Left lung (tissue), 14 donors: ENCODE measurements at places on chromosomes 6 and 20. TPM values are rescaled to one million over a fixed set of nuclear protein-coding genes. Genes with fewer than 3 reads are reported as not detected.
A peak's percentile ranks its signal among the peaks of the same experiment; 100 is the strongest.

The ADGRB3 gene
- total RNA-seq = 2.9 TPM

The CLVS2 gene
- not detected for total RNA-seq

The ZSCAN23 gene
- 5.2 TPM for total RNA-seq

The TP53TG5 gene
- not detected for total RNA-seq

The ULBP3 gene
- total RNA-seq = 9.5 TPM

The FOXQ1 gene
- 12.1 TPM for total RNA-seq

The MATN4 gene
- 0.23 TPM for total RNA-seq

The PAX1 gene
- total RNA-seq = not detected

The PACSIN1 gene
- 0.09 TPM for total RNA-seq

The SOX18 gene
- total RNA-seq = 40.3 TPM

The RSPH9 gene
- 0.32 TPM for total RNA-seq

The COL20A1 gene
- not detected for total RNA-seq

The DST gene
- 290 TPM for total RNA-seq

DNA sequence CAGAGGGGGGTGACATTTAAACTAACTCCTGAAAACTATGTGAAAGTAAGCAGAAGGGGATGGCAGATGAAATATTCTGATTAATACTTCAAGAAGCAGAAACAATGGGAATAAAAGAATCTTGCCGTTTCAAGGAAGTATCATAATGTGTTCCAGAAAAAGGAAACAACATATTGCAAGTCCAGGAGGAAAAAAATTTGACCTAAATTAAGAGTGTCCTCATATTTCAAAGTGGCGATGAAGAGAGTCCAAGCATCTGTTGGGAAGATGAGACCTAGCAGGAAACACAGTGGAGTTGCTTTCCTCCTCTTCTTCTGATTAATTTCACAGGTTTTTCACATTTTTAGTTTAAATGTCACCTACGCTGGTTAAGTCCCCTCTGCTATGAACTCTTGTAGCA lies 45.6 kb upstream of the TNFAIP3 start:
- H3K4me1 ChIP-seq = peaks cover 46% of the 10 kb centered on the region
- H3K27ac ChIP-seq = no peak overlapping the region
- no peak overlapping the region for H3K4me3 ChIP-seq
- H3K36me3 ChIP-seq = no peaks in the 10 kb centered on the region
- no peak for DNase-seq
- H3K27me3 ChIP-seq = no peaks in the 10 kb centered on the region

DNA sequence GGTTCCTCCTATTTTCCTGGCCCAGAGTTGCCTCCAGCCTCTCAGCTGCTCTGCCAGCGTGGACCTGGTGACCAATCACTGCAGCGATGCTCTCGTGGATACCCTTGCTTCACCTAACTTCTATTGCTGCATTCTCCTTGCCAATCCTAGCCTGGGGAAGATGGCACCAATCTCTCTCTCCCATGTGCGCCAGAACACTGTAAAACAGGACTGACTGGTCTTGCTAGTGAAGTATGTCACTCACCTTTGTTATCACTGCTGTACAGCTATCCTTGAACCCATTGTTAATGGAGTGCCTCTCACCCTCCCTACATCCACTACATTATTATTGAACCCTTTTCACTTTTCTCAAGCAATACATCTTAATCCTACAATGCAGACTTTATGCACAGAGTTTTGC lies 80.1 kb downstream of the LYRM4 start:
- H3K4me1 ChIP-seq = no peaks in the 10 kb centered on the region
- no peak overlapping the region for H3K27ac ChIP-seq
- H3K4me3 ChIP-seq = no peak overlapping the region
- no peak for DNase-seq

GRCh38 chr6:54291738-54292137 lies 16.5 kb upstream of the TINAG start:
- H3K4me1 ChIP-seq = no peaks in the 10 kb centered on the region
- H3K27ac ChIP-seq = no peak overlapping the region
- H3K4me3 ChIP-seq = no peak overlapping the region
- no peak for DNase-seq
- H3K36me3 ChIP-seq = no peaks in the 10 kb centered on the region

DNA sequence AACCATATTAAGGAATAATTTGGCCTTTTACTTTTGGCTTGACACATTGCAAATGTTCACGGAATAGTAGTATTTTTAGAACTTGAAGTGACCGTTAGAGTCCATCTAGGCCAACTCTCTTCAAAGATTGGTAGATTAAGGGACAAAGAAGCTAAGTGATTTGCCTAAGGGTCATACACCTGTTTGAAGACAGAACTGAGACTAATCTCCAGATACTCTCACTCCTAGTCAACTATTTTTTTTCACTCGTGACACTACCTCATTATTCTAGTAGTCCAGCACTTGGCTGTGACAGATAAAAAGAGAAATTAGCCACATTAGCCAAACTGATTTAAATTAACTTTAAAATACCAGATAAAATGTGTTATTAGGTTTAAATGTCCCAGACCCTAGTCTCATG lies 10.6 kb downstream of the ACSS2 start:
- H3K36me3 ChIP-seq = no peaks in the 10 kb centered on the region
- no peak overlapping the region for H3K4me3 ChIP-seq
- H3K27me3 ChIP-seq = no peaks in the 10 kb centered on the region
- no peak for DNase-seq
- H3K27ac ChIP-seq = no peak overlapping the region
- peaks cover 25% of the 10 kb centered on the region for H3K4me1 ChIP-seq

DNA sequence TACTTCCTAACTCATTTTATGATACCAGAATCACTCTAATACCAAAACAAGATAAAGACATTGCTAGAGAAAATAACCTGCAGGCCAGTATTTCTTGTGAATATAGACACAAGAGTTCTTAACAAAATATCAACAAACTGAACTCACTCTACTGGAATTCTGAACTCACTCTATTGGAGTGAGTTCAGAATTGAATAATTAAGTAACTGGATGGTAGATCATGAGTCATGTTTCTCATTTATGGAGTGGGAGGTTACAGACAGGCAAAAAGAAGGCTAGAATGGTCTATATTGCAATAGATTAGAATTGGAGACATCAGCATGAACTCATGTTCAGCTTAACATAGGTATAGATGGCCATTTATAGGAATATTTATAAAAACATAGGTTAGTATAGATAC lies 26.6 kb upstream of the C6orf58 start:
- no peaks in the 10 kb centered on the region for H3K27me3 ChIP-seq
- DNase-seq = no peak
- no peak overlapping the region for H3K27ac ChIP-seq
- H3K4me1 ChIP-seq = no peaks in the 10 kb centered on the region

DNA sequence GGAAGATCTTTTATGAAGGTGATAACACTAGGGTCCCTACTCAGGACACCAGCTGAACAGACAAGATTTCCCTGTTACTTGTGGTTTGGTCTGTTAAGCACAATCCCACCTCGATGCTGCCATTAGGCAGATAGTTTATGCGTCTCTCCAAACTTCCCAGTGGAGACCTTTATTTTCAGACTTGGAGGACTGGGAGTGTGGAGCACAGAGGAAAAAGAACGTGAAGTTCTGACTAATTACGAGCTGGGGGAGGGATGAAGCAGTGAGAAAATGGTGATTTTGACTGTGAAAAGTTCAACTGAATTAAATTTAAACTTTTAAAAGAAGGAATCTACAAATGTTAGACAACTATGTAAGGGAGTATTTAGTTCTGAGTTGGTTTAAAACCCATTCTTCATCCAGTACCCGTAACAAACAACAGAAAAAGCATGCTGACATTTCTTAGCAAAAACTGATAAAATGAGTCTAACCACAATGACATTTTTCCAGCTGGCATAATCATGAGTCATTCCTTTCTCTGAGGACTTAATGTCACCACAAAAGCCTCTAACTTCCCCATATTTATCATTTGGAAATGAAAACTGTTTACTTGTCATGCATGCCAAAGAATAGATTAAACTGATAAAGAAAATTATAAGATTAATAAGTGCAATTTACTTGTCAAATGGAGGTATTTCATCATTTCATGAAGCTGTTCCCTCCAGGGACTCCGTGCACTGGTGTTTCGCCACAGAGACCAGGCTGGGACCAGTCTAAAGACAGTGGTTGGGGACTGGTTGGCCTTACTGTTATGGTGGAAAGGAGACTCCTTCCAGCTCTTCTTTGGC lies 113.3 kb upstream of the SSTR4 start:
- no peaks in the 10 kb centered on the region for H3K36me3 ChIP-seq
- no peak overlapping the region for H3K27ac ChIP-seq
- peaks cover 12% of the 10 kb centered on the region for H3K4me1 ChIP-seq
- no peak overlapping the region for H3K4me3 ChIP-seq
- DNase-seq = no peak
- H3K27me3 ChIP-seq = no peaks in the 10 kb centered on the region

DNA sequence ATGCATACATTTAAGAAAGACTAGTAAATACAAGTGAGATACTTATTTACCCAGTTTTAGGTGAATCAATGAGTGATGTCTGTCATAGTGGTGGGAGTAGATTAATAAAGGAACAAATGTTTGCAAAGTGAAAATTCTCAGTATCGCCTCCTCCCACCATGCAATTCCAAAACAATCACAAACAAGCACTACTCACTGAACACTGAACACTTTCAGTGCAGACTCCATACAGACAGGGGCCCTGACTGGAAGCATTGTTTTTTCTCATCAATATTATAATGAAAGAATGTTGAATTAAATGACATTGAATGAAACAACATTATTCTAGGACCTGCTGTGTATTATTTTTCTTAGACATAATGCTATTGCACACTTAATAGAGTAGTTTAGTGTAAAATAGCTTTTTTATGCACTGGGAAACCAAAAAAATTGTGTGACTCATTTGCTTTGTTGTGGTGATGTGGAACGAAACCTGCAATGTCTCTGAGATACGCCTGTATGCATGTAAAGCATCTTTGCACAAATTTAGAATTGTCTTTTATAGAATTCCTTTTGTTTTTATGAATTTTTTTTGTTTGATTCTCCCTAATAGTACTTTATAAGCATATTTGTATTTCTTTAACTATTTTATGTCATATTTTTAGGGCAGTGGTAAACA lies 317.5 kb downstream of the UTRN start:
- H3K4me1 ChIP-seq = no peaks in the 10 kb centered on the region
- no peak for DNase-seq
- no peaks in the 10 kb centered on the region for H3K36me3 ChIP-seq
- H3K27ac ChIP-seq = no peak overlapping the region

DNA sequence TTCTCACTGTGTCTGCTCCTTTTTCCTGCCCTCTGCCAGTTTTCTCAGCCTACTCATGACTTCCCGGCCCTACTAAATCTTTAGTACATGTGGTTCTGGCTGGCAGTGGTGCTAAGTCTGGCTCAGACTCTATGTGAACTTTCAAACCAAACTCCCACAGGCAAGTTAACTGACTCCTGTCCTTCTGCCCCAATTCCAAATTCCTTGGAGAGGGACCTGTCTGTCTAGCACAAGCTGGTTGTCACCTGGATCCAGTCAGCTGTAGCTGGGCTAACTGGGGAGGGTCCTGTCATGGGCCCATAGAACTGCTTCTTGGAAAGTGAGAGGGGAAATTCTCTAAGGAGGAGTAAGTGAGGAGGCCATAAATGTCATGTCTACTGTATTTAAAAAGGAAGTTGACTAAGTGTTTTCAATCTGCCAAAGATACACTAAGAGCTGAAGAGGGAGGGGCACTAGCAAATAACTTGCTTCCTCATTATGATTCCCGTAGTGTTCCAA lies 240.1 kb downstream of the KCNQ5 start:
- no peak overlapping the region for H3K27ac ChIP-seq
- H3K4me3 ChIP-seq = no peak overlapping the region
- H3K4me1 ChIP-seq = peaks cover 8% of the 10 kb centered on the region
- no peaks in the 10 kb centered on the region for H3K27me3 ChIP-seq
- no peak for DNase-seq

GRCh38 chr6:54865091-54865631 lies 18.6 kb downstream of the FAM83B start:
- H3K27me3 ChIP-seq = no peaks in the 10 kb centered on the region
- DNase-seq = no peak
- no peaks in the 10 kb centered on the region for H3K4me1 ChIP-seq
- H3K36me3 ChIP-seq = no peaks in the 10 kb centered on the region

- H3K27me3 ChIP-seq = no peaks in the 10 kb centered on the region
- no peaks in the 10 kb centered on the region for H3K36me3 ChIP-seq
- no peak overlapping the region for H3K4me3 ChIP-seq
Observed at GRCh38 chr20:60749804-60750602, 502.1 kb upstream of the CDH4 start.

- no peak overlapping the region for H3K27ac ChIP-seq
- no peak for DNase-seq
- peaks cover 12% of the 10 kb centered on the region for H3K4me1 ChIP-seq
Observed at GRCh38 chr6:161244725-161245124, 29.1 kb downstream of the AGPAT4 start.

DNA sequence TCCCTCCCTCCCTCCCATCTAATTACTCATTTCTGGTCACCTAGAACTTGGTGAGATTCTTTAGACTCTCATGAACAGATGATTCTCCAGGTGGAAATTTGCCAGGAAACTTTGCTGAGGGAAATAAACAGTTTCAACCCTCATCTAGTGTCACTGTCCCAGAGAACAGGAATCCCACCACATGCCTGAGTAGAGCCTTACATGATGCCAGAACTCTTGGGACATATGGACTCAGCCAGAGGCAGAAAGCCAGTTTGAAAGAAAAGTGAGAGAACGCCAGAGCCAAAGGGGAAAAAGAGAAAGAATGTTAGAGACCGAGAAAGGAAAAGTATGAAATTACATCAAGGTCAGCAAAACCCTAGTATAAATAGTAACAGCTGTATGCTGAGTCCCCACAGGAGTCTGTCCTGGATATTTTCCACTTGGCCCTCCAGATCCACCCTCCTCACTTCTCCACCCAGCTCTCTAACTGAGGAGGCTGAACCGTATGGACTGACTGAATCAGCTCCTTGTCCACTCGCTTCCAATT lies 127.5 kb upstream of the COL21A1 start:
- DNase-seq = peak; percentile 79
- H3K4me3 ChIP-seq = no peak overlapping the region
- H3K4me1 ChIP-seq = peaks cover 23% of the 10 kb centered on the region
- H3K27ac ChIP-seq = no peak overlapping the region
- no peaks in the 10 kb centered on the region for H3K36me3 ChIP-seq

GRCh38 chr6:17885889-17886576 lies 101.4 kb downstream of the KIF13A start:
- H3K27ac ChIP-seq = no peak overlapping the region
- no peaks in the 10 kb centered on the region for H3K27me3 ChIP-seq
- H3K4me3 ChIP-seq = no peak overlapping the region
- peaks cover 58% of the 10 kb centered on the region for H3K4me1 ChIP-seq
- no peak for DNase-seq
- no peaks in the 10 kb centered on the region for H3K36me3 ChIP-seq

DNA sequence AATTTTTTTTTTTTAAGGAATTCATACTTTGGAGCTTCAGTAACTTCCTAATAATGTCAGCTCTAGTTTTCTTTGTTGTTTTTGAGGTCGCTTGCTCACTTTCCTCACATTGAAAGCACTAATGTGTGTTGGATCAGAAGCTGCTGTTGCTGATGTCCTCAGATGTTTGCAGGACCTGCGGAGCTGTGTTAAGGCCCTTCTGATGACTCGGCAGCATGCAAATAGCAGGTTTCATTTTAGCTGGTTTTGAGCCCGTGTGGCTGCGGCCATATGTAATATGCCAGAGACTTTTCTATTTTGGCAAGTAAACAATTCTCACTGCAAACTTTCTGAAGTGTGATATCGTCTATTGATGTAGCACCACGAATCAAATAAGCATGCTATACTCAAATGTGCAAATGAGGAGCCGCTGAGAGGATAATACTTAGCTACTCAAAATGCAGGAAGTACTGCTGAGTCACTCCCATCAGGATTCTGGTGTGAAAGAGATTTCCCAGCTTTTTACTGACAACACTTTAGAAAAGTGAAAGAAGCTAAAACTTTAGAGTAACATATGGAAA lies 187.8 kb downstream of the SASH1 start:
- H3K36me3 ChIP-seq = peaks cover 76% of the 10 kb centered on the region
- no peak overlapping the region for H3K4me3 ChIP-seq
- no peaks in the 10 kb centered on the region for H3K27me3 ChIP-seq
- peaks cover 6% of the 10 kb centered on the region for H3K4me1 ChIP-seq
- no peak for DNase-seq
- peak overlapping the region; percentile 53 for H3K27ac ChIP-seq
